ENCODE measurements at places on chromosomes 1 and 21.

GRCh38 chr1:204357551-204358490 is 1.9 kb downstream of the PLEKHA6 start:
- DNase-seq = no peak

GRCh38 chr1:202274611-202275010 is 67.1 kb downstream of the UBE2T start:
- DNase-seq = no peak

DNA sequence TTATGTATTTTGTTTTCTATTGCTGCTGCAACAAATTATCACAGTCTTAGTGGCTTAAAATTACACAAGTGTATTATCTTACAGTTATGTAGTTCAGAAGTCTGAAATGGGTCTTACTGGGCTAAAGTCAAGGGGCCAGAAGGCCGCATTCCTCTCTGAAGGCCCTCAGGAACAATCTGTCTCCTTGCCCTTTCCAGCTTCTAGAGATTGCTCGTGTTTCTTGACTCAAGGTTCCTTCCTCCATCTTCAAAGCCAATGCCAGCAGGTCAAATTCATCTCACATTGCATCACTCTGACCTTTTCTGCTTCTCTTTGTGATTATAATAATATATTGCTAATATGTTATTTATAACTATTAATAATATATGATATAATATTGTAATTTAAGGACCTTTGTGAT is 97.1 kb downstream of the DIRAS3 start:
- DNase-seq = no peak

GRCh38 chr1:34899906-34900305 is 29.5 kb downstream of the DLGAP3 start:
- DNase-seq = no peak

DNA sequence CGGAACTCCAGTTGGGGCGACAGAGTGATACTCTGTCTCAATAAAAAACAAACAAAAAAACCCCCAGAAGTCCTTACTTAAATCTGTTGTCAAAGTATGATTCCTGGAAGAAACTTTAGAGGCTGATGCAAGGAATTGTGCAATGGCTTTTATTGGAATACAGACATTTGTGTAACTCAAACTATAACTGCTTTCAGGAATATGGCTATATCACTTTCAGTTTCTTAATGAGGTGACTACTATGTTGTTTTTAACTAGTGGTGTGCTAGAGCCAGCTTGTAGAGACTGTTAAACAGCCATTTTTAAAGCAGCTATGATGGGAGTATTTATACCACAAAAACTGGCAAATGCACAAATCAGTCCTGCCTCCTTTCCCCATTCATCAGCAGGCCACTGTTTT is 22.7 kb upstream of the DNAJC28 start:
- no peak for DNase-seq

GRCh38 chr1:50829014-50829958 is 130.8 kb downstream of the FAF1 start:
- DNase-seq = no peak

GRCh38 chr1:194950584-194950983 is 1657.7 kb downstream of the KCNT2 start:
- no peak for DNase-seq

DNA sequence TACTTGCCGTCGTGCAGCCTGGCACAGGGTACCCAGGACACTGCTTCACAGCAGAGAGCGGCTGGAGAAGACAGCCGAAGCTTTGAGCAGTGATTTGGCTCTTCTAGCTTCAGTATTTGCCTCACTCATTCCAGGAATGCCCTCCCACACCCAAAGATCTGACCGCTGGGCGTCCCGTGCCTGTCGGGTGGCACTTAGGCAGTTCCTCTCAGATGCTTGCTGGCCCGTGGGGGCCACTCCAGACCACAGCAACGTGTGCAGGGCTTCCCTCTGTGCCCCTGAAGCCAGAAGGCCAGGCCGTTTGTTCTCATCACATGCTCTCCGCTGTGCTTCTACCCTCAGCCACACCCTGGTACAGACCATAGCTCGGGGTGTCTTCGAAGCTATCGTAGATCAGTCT is 17.0 kb downstream of the RRP1B start:
- no peak for DNase-seq

GRCh38 chr1:42831273-42831672 is 14.1 kb upstream of the SVBP start:
- DNase-seq = no peak

GRCh38 chr1:180837020-180837419 is 75.7 kb upstream of the KIAA1614 start:
- DNase-seq = no peak

DNA sequence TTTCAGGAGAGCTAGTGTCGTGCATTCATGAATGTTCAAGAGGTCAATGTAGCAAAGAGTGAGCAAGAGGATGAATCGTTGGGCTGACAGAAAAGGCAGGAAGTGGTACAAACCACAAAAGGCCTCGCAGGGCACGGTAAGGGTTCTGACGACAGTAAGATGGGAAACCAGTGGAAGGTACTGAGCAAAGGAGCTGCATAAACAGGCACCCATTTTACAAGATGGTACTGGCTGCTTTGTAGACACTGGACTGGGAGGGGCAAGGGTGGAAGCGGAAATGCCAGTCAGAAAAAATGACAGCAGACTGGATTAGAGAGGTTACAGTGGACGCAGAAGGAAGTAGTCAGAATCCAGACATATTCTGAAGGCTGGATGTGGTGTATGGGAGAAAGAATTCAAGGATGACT is 123.5 kb downstream of the PTPN14 start:
- DNase-seq = no peak

Measured in iPS DF 19.7 (cell line).